ENCODE measurements at places on chromosomes 2 and 18.

- no peak for DNase-seq
Observed at GRCh38 chr2:226969417-226970080, 133.7 kb downstream of the RHBDD1 start.

- DNase-seq, result no peak
Observed at GRCh38 chr2:140200307-140200706, 1420.1 kb upstream of the NXPH2 start.

DNA sequence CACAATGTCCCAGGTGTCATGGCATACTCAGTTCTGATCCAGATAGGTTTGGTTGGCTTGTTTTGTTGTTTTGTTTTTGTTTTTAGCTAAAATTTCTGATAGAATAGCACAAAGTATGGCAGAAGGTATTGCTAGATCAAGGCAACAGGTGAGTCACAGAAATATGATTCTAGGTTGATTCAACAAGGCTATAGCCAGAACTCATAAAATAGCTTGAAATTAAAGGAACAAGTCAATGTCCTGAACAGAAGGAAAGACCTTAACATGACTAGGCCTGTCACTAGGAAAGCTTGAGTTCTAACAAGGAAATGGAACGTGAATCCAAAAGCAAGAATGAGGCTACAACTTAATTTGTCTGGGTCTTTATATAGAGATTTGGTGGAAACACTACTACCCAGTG, 157.1 kb downstream of the GALNT3 start:
- DNase-seq, result no peak

GRCh38 chr2:236862526-236862925, 223.2 kb upstream of the COPS8 start:
- DNase-seq, result no peak

- DNase-seq, result no peak
Observed at GRCh38 chr2:75589391-75590105, 28.8 kb upstream of the EVA1A start.

DNA sequence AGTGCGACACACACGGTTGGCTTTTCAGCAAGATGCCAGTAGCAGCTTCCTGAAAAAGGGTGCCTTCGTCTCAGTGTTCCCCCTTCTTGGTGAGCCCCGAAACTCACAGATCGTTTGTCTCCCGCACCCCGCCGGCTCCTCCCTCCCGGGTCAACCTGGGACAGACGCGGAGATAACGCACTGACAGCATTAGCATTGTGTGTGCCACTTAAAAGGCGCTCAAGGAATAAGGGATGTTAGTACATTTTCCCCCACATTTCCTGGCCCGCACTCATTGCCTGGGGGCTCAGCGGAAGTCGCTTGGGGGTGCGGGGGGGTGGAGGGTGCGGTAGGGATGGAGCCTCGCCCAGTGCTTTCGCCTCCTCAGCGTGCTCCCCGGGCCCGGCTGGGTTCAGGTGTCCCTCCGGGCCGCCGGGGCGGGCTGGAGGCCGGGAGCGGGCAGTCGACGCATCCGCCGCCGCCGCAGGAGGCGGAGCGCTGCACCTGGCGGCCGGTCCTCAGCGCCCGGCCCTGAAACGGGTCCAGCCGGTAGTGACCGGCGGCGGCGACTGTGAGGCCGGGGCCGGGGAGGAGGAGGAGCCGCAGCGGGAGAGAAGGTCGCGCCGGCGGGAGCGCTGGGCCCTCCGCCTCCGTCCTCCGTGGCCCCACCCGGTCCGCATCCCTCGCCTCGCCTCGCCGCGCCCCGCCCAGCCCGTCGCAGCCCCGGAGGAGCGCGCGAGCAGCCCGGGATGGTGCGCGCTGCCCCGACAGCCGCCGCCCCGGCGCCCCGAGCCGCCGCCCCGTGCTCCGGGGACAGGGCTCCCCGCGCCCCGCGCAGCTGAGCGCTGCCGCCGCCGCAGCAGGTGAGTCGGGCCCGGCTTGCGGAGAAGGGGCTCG, at the start of gene MFSD6:
Gene MFSD6 (plus strand): TSS at position 694 of the 876 bp plus-strand sequence. CDS start 27,675 bp downstream, outside the sequence.
- peak; percentile 62 for DNase-seq

DNA sequence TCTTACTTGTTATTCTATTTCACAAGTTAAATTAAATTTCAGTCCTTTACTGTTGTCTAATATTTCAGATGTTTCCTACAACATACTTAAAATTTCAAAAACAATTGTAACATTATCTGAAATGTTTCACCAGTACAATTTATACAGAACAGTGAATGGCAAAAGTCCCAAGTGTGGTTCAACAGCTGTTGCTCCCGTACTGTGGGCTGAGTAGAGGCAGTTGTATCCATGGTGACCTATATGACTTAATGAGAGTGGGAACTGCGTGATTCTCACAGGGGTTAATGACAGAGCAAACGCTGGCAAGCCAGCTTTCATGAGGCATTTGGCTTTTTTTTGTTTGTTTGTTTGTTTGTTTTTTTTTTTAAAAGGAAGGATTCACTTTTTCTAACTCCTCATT, 5.3 kb upstream of the PLCL1 start:
- no peak for DNase-seq

DNA sequence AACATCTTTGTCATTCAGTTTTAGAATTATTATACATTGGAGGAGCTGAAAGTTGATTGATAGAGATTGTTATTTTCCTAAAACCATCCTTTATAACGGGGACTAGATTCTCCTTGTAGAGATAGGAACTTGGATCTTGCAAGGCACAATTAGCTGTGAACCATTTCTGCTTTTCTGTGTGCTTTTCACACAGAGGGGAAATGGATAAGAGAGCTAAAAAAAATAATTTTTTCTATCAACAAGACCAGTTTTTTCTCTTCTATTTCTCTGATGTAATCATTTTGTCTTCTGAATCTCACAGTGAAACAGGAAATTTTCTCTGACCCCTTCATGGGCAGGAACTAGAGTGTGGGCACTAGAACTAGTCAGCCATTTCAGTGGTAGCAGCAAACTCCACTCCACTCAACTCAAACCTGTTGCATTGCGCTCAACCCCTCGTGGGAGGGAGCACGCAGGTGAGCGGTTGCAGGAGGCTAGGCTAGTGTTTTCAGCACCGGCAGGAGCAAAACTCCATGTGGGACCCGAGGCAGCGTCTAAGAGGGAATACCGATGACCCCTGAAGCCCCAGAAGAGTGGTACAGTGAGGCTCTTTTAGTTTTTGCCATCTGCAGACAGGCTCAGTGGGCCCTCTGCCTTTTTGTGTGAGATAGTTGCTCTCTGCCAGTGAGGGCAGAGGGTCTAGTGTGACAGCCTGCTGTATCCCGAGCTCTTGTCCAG, 24.0 kb upstream of the SLC39A10 start:
- no peak for DNase-seq

- DNase-seq, result no peak
Observed at GRCh38 chr2:127411653-127412369, 6.4 kb upstream of the PROC start.

- DNase-seq, result no peak
Observed at GRCh38 chr2:2512931-2513330, 181.9 kb upstream of the MYT1L start.

DNA sequence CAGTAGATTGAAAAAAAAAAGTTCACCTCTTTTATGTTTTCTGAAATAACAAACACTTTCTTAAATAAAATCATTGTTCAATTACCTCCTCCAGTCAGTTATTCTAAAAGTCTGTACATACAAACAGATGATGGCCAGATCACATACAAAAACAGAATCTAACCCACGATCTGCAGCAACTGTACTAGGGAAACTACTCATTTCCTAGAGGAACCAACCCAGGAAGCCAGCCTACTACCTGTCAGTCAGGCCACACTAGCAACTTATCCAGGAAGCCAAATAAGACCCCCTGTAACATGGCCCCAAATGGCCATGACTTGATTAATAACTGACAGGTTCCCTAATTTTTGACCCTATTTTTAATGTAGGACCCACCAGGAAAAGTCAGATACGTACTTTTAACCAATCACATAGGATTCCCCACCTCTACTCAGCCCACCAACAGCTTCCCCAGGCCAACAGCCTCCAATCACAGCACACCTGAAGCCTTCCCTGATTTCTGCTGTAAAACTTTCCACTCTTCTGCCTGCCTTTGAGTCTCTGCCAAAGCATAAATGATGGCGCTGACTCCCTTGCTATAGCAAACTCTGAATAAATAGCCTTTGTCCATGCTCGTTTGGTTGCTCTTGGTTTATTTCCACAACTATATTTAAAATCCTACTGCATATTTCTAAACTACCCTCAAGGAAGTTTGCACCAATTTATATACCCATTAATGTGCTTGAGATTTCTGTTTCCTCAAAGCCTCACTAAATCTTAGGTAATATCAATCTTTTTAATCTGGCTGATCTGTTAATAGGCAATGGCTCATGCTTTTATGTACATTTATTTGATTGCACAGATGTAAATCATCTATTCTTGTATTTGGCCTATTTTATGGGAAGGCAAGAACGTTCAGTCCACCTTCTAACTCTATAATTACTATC, 486.4 kb downstream of the FBXO15 start:
- no peak for DNase-seq

GRCh38 chr18:9751371-9752031, 43.4 kb downstream of the RAB31 start:
- DNase-seq, result no peak

- DNase-seq, result no peak
Observed at GRCh38 chr18:51955136-51955535, 384.9 kb upstream of the DCC start.

- DNase-seq, result peak; percentile 35
Observed at GRCh38 chr2:73896362-73897239, 3.8 kb downstream of the ACTG2 start.

DNA sequence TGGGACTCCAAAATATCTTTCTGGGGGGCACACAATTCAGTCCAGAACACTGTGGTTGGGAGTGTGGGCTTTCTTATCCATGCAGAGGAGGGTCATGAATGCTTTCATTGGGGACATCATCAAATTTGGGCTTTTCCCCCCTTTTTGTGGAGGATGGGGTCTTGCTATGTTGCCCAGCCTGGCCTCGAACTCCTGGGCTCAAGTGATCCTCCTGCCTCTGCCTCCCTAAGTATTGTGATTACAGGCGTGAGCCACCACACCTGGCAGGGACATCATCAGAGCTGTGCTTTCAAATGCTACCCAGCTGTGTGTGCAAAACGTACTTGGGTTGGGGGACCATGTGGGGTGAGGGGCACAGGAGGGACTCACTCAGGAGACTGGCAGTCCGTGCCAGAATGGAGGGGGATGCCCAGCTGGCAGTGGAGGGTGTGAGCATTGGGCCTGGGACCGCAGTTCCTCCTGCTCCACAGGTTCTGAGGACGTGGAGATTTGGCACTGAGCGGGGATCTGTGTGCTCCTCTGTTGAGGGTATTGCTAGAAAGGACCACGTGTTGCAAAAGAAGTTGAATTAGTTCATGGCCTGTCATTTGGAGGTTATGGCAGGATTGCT, 24.4 kb downstream of the EMILIN2 start:
- no peak for DNase-seq

- no peak for DNase-seq
Observed at GRCh38 chr2:203873461-203873860, 5.9 kb downstream of the CTLA4 start.

DNA sequence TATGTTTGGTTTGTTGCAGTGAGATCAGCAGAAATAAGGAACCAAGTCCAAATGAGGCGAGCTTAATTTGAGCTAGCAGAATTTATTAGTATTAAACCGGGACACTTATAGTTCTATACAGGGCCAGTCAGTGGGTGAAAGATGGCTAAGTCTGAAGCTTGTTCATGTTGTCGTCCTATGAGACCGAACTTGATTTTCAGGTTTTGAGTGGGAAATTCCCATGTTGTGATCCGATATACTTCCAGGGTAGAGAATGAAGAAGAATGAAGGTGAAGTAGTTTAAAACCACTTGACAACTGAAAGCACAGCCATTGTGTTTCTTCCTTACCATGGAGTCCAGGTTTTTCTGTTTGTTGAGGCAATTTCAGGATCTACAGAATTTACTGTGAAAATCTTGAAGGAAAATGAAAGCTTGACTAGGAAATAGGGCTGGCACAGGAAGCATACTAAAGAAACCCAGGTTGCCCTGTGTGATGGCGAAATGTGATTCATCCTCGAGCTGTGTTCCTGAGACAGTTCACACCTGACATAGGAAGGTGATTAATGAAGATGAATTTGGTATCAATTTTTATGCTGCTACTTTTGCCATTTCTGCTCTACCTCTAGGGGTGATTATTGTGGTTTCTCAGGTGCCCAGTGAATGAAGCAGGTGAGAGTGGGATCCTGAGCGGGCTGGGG, 37.6 kb upstream of the MGAT5 start:
- no peak for DNase-seq

DNA sequence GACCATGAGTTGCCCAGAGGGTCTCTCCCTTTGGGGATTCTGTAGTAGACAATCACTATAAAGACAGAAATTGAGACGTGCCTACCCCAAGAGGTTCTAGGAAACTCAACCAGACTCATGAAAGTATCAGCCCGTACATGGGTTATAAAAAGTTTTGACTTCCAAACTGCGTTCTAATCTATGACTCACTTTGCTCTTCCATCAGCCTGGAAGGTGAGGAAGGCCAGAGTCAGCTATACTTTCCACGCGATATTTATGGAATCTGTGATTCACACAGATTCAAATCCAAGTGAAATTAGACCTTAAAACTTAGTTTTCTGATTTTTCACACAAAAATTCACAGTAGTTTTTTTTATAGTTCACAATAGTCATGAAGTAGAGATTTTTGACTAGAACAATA, 7.7 kb upstream of the LYPD1 start:
- no peak for DNase-seq

DNA sequence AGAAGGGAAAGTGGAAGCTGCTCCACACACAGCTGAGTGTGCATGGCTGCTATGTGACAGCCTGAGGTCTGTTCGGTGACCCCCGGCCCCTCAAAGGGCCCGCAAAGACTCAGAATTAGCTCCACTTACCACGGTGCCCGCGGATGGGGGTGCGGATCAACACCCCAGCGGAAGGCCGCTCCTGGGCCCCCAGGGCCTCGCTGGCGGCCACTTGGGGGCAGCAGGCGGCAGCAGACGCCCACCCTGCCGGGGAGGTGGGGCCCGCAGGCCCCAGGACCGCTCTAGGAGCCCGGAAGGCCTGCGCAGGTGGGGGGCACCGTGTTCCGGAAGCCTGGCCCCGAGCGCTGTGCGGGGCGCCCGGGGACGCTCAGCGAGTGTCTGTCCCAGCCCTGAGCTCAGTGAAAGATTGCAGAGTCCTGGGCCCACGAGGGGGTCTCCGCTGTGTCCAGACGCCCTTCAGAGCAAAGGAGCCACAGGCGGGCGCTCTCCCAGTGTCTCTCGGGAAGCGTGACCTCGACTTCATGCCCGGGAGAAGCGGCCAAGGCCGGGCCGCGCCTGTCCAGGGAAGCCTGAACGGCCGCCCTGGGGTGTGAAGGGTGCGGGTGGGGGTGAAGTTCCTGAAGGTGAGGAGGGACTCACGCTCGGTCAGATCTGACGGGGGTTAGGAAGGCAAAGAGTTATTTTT, 118.7 kb downstream of the VAPA start:
- peak; percentile 53 for DNase-seq

- DNase-seq, result peak; percentile 36
Observed at GRCh38 chr2:85066874-85067351, 66.3 kb upstream of the TCF7L1 start.

All from activated gamma-delta T cell treated with Interleukin-2 at 50 U/mL for 16 hours (primary cell).